Left ventricle myocardium inferior (tissue), 1 donor: ENCODE measurements at places on chromosomes 12 and 14. TPM values are rescaled to one million over a fixed set of nuclear protein-coding genes. Genes with fewer than 3 reads are reported as not detected.

The UBR7 gene
- 18.3 TPM for total RNA-seq

The OR6C74 gene
- not detected for total RNA-seq

The MDM1 gene
- total RNA-seq, result 7.8 TPM

The C12orf50 gene
- total RNA-seq, result not detected

The CLEC9A gene
- not detected for total RNA-seq

The ADIPOR2 gene
- 40.5 TPM for total RNA-seq

The MSI1 gene
- 4.8 TPM for total RNA-seq

The RPL36AL gene
- 141 TPM for total RNA-seq

The CNTN1 gene
- total RNA-seq, result 0.11 TPM

The FOXN4 gene
- total RNA-seq, result not detected

The SLC17A8 gene
- not detected for total RNA-seq

The NT5DC3 gene
- total RNA-seq, result 3.1 TPM

The PAPLN gene
- 1.2 TPM for total RNA-seq

GRCh38 chr12:122023339-122024131 is 1.9 kb downstream of the BCL7A start:
- peak; percentile 69 for DNase-seq

GRCh38 chr14:76019676-76020075 is 34.1 kb downstream of the IFT43 start:
- DNase-seq, result no peak

- no peak for DNase-seq
Observed at GRCh38 chr14:99773521-99774497, 19.4 kb upstream of the EML1 start.

- DNase-seq, result no peak
Observed at GRCh38 chr14:30355431-30355913, 203.5 kb upstream of the G2E3 start.

DNA sequence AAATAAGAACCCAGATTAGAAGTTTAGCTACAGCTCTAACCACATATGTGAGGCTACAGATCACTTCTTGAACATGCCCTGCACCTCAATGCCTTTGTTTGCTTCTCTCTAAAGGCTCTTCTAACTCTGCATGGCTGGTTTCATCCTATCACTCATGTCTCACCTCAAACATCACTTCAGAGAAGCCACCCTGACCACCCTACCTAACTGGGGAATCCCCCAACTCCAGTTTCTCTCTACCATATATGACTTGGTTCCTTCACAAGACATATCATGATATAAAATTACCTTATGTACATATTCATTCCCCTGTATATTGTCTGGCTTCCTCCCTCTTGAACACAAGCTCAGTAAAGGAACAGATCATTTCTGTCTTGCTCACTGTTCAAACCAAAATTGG is 250.2 kb upstream of the GRIP1 start:
- no peak for DNase-seq

DNA sequence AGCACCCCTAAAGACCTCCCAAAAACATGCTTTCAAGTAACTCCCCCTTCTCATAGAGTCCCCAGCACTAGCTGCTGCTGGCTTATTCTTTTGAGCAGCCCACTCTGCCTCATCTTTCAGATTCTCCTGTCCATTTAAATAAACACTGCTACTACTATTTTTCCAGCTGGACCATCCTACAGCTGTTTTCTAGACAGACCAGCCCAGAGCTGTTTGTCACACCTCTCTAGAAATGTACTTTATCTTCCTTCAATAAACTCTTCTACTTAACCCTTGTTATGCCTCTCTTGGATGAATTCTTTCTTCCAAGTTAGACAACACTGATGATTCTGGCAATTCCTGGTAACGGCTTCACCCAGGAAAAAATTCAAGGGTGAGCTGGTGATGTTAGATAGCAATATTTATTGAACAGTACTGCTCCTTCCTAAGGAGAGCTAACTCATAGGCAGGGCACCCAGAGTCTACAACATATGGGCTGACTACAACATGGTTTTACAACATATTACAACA is 995.7 kb downstream of the LRFN5 start:
- no peak for DNase-seq

- DNase-seq, result no peak
Observed at GRCh38 chr12:102573237-102573636, 92.9 kb upstream of the IGF1 start.

GRCh38 chr14:71163050-71163841 is 256.0 kb downstream of the PCNX1 start:
- DNase-seq, result no peak

- DNase-seq, result no peak
Observed at GRCh38 chr12:101782273-101782731, 43.0 kb upstream of the SYCP3 start.

DNA sequence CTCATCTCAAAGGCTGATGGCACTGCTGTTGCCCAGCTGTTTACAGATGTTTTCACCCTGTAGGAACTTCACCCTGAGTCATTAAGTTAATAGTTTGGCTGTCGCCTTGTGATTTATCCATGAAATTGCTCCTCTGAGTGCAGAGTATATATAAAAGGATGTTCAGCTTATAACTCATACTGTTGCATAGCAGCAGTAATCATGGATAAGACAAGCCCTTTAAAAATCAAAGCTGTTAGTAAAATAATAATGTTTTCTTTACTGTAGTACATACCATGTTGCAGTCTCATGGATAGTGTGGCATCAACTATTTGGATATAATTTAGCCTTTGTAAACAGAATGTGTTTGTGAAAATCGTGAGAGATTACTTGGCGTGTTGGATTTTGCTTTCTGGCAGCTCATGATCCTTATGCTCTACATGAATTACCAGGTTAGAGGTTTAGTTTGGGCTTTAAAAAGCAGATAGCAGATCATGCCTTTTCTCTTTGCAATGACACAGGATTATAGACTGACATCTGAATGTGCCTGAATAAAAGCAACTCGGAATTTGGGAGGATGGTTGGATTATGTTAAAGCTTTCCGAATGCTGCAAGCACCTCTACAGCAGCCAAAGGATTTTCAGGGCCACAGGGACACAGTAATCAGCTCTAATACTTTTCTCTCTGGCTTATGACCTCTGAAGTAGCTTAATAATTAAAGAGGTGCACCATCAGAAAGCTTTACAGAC is 279.7 kb upstream of the ATP2B1 start:
- no peak for DNase-seq

DNA sequence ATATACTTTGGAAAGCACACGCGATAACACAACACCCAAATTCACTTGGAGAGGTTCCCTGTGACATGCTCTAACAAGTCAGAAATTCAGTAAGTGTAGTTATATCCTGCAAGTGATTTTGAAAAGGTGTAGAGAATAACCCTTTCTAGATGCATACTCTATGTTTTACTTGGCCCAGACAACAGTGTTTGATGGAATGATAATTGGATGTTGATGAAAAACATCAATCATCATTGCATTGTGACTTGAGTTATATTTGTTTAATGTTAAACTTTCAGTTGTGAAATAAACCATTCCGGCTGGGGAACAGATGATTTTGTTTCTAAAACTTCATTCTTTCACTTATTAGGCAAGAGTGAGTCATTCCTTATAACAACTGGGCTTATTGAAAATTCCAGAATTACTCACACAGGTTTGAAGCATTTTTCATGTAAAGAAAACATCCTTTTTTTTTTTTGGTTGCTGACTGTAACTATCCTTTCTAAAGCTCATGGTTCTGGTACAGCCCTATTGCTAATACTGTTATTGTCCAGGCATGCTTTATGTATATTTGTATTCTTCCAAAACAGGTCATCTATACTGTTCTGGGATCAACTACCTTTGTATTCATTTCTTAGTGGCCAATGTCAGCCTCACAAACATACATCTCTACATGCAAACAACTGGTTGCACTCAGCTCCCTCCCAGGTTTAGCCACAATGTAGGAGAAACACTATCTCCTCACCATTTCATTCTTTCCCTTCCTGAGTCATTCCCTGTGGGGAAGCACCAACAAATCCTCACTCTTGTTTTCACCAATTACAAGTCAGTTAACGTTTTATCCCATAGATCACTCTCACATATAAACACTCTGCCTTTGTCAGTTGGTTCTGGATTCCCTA is 121.2 kb upstream of the LRIG3 start:
- DNase-seq, result no peak

DNA sequence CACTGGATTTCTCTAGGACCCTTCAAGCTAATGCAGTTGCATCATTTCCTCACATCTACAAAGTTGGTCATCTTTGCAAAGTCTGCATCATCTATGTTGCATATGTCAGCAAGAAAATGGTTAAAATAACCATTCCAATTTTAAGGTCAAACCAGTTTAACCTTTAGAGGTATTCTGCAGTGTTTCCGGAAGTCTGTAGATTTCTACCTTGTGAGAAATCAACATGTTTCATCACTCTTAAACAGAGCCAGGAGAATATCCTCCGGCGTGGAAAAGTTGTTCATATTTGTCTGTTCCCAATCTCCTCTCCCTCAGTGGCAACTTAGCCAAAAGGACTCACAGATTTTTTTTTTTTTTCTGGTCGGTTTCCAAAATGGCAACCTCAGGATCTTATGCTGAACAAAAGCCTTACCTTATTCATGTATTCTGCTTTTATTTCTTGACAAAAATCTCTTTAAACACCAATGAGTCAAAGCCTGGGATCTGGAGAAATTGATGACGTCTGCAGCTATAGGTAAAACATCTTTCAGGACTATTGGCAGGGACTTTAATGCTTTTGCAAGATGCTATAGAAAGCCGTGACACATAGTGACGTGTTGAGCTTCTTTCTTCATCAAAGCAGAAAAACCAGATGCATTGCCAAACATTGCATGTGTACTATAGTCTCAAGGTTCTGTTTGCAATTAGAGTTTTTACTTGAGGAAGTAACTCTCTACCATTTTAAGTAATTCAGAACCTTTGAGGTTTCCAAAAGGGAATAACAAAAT is 16.0 kb upstream of the CDK17 start:
- no peak for DNase-seq
